Stimulated activated CD4-positive, alpha-beta T cell treated with anti-CD3 and anti-CD28 coated beads, TNF-alpha, amount 100 ng/mL, for 24 hours (primary cell): ENCODE measurements at places on chromosomes 16 and 17.

GRCh38 chr17:8855477-8856204 lies 11.8 kb downstream of the PIK3R6 start:
- DNase-seq, result no peak

GRCh38 chr17:7497636-7498035 lies 13.5 kb downstream of the POLR2A start:
- DNase-seq, result no peak

GRCh38 chr17:56966338-56966737 lies 5.5 kb upstream of the COIL start:
- DNase-seq, result no peak

- DNase-seq, result no peak
Observed at GRCh38 chr17:45398800-45399199, 33.9 kb downstream of the ARHGAP27 start.

- DNase-seq, result no peak
Observed at GRCh38 chr16:86942151-86943051, 364.1 kb downstream of the FOXL1 start.

DNA sequence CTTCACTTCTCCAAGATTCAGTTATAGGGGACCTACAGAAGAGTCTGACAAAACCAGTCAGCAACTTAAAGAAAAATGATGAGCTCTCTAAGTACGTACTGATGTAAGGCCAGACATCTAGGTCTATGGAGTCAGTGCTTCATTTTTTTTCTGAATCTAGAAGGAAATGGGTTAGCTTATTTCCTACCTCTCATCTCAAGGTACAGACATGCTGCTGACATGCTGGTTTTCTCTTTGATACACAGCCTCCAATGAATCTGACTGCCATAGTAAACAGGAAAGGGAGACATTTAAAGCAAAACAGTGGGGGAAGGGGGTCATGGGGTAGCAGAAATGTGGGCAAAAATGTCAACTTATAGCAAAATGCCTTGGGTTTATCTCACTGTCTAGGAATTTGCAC lies 16.4 kb downstream of the CDR2 start:
- DNase-seq, result no peak
